ENCODE measurements at places on chromosomes 7 and 10.

DNA sequence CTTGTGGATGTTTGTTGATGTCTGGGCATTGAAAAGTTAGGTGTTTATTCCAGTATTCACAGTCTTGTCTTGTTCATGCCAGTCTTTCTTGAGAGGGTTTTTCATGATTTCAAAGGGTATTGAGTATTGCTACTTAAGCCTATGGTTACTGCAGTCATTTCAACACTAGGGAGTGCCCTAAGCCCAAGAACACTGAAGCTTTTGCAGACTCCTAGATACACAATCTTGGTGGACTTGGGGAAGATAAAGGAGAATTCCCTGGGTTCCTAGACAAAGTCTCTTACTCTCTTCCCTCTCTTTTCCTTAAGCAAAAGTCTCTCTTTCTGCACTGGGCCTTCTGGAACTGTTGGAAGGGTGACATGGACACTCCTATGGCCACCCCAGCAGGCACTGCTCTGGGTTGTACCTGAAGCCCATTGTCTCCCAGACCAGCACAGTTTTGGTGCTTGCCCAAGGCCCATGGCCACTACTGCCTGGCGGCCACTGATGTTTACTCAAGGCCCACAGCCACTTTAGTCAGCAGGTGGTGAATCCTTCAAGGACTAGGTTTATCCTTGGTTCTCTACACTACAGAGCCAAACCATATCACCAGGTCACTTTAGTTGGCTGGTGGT is 24.9 kb downstream of the SAMD9 start:
- DNase-seq, result no peak

DNA sequence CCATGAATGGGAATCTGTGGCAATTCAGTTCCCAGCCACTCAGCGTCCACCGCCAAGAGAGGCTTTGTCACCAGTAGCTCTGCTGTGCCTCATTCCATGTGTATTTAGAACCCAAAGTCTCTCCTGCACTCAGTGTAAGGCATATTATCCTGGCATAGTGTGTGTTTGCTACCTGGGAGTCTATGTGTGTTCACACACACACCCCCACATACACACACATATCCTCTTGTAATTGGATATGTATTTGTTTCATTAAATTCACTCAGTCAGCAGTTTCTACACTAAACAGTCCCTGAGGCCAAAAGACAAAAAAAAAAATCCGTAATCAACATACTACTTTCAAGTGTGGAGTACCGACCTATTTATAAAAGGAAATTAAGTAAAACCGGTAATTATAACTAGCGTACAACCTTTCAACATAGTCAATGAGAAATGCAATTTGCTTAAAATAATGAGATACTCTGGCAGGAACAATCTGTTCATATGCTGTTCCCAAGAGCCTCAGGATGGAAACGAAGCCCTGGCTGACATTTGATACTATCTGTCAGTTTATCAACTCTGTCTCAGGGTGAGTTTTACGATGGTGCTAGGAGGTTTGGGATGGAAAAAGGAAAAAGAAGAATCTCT is 425.8 kb upstream of the CELF2 start:
- no peak for DNase-seq

DNA sequence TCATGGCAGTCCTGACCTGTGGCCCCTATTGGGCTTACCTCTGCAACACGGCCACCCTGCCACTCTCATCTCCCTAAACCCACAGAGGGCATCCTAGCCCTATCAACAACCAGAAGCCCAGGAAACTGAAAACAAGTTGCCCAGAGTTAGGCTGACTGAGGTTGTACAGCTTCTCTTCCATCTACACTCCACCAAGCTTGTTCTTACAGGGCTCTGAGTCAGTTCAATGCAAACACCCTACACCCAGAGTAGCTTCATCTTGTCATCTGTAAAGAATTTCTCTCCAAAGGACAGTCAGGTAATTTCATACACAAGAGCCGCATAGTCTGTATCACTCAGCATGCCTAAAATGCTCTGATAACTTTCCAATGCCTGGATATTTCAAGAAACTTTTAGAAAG is 175.4 kb downstream of the ARID5B start:
- DNase-seq, result no peak

DNA sequence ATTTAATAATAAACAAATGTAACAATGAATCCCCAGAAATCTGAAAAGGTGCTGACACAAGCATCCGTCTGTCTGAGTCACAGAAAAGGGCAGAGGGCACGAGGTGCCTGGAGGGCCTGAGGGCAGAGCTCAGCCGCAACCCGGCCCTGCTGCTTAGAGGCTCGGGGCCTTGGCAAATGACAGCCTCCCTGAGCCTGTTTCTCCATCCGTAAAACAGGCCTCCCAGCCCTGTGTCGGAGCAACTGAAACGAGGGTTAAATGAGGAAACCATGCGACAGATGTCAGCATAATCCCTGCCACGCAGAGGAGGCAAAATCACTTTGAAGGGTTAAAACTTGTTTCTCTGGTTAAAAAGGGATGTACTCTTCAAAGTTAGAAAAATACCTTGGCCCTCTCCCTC is 24.9 kb downstream of the NUDT1 start:
- DNase-seq, result no peak

- DNase-seq, result peak; percentile 34
Observed at GRCh38 chr10:114271779-114272167, 32.7 kb downstream of the VWA2 start.

- no peak for DNase-seq
Observed at GRCh38 chr10:11729790-11730315, 12.3 kb upstream of the ECHDC3 start.

DNA sequence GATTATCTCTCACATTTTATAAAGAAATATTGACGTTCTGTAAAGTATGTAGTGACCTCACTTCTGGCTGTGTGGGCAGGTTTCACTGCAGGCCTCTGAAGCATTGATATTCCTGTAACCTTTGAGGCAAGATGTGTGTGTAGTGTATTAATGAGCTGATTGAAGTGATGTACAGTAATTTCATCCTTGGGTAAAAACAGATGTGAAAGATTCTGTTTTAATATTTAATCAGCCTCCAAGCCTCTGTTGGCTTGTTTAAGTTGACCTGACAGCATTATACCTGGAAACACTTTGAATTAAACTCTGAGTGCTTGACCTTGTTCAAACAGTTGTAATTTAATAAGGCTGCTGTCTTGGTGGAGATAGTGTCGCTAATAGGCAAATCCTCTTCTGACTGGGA is 74.9 kb downstream of the KAT6B start:
- no peak for DNase-seq

GRCh38 chr7:139681463-139681755 is 96.4 kb downstream of the HIPK2 start:
- DNase-seq, result no peak

- no peak for DNase-seq
Observed at GRCh38 chr10:88433565-88434186, 149.4 kb downstream of the RNLS start.

GRCh38 chr7:116211913-116212596 is 1.7 kb downstream of the TES start:
- no peak for DNase-seq

DNA sequence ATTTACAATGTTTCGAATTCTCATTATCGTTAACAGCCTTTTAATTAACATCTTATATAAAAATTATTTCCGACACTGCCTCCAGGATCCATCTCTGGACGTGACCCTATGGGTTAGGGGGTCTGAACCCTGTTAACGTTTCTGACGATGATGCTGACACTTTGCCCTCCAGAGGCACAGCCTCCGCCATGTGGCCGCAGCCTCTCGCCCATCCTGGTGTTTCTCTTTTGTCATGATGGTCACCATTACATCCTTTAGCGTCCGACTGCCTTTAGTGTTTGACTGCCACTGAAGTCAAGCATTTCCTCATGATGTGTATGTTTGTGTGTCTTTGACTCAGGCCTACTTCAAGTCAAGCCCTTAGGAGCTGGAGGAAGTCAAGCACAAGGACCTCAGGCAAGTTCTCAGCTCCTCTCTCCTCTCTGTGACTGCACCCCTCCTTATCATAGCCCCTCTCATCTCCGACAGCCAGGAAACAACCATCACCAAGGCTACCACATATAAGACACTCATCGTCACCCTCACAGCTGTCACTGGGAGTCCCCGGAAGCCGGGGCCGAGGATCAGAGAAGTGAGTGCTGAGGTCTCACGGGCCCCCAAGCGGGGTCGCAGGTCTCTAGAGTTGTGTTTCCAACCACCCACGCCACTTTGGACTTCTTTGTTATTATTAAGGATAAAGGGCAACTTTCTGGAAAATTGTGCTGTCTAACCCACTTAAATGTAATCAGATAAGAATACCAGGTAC is 96.1 kb upstream of the PPP2R2D start:
- no peak for DNase-seq

DNA sequence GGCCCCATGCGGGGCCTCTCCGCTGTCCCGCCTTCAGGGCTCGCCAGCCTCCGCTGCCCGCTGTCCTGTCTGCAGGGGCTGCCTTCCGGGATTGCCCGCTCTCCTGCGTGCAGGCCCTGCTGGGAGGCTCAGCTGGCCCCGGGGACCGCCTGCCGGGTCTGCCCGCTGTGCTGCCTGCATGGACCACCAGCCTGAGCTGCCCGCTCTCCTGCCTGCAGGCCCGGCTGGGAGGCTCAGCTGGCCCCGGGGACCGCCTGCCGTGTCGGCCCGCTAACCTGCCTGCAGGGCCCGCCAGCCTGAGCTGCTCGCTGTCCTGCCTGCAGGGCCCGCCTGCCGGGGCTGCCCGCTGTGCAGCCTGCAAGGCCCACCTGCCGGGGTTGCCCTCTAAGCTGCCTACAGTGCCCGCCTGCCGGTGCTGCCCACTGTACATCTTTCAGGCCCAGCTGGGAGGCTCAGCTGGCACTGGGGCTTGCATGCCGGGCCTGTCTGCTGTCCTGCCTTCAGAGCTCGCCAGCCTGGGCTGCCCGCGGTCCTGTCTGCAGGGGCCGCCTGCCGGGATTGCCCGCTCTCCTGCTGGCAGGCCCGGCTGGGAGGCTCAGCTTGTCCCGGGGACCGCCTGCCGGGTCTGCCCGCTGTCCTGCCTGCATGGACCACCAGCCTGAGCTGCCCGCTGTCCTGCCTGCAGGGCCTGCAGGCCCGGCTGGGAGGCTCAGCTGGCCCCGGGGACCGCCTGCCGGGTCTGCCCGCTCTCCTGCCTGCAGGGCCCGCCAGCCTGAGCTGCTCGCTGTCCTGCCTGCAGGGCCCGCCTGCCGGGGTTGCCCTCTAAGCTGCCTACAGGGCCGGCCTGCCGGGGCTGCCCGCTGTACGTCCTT is 165.1 kb downstream of the GLRX3 start:
- DNase-seq, result no peak

DNA sequence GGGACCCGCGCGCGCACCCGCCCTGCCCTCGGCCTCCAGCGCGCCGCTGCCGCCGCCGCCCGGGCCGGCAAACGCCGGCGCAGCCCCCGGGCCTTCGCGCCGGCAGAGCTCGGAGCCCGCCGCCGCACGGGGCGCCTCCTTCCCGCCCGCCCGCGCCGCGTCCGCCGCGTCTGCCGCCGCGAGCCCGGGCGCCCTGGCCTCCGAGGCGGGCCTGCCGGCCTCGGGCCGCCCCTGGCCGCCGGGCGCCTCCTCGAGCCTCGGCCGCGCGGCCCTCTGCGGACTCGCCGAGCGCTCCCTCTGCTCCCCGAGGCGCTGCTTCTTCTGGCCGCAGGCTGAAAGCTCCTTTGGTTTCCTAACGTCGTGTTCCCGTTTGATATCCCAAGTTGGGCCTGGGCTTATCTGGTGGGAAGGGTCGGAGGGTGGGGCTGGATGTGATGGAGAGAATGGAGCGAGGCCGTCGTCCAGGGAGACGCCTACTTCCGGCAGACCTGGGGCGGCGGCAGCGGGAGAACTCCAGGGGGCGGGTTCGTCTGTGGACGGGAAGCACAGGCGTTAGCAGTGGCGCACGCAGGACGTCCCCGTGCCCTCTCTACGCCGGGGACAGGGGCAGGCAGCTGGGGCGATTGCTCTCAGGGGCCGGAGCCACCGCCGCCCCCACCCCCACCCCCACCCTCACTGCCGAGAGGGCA is 221.0 kb downstream of the PHTF2 start:
- peak; percentile 72 for DNase-seq

- no peak for DNase-seq
Observed at GRCh38 chr10:71339796-71340589, 20.9 kb downstream of the SLC29A3 start.

- DNase-seq, result no peak
Observed at GRCh38 chr7:88693131-88693530, 66.4 kb upstream of the ZNF804B start.

GRCh38 chr10:3782451-3783315 is 2.3 kb downstream of the KLF6 start:
- no peak for DNase-seq

DNA sequence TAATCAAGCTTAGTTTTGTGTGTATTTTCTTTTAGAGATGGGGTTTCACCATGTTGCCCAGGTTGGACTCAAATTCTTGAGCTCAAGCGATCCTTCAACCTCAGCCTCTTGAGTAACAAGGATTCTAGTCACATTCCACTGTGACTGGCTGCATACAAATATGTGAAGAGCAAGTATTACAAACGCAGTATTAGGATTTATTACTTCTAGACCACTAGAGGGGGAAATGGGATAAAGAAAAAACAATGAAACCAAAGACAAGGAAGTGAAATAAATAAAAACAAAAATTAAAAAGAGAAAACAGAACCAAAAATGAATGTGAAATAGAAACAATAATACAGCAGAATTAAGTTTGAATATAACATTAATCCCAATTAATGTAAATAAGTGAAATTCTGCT is 308.7 kb downstream of the ANKRD30A start:
- no peak for DNase-seq

DNA sequence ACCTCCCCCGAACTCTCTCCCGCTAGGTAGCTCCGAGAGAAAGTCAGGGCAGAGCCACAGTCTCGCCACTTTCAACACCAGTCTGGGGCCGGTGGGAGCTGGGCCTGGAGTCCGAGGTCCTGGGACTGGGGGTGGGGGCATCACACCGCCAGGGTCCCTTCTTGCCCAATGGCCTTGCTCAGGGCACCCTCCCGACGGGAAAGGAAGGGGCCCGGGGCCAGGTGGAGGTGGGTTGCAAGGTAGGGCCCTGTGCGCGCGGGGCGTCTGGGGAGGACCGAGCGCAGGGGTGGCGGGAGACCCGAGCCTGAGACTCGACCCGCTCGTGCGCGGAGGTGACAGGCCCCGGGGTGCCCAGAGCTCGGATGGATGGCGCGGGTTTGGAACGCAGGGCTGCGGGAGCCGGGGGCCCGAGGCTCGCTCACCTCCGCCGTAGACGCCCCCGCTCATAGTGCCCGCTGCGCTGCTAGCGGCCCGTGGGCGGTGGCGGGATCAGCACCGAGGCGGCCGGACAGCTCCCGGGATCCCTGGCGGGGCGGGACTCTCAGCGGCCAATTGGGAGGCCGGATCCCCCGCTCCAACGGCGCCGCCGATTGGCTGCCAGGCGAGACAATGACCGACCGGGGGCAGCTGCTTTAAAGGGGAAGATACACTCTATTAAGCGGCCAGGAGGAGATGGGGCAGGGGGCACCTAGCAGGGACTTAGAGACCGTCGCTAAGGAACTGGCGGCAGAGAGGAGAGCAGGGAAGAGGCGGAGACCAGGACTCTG is at the start of gene ACTL6B:
Gene ACTL6B, minus strand, starts transcription at position 541 of the 767 bp plus-strand sequence. Its CDS starts 94 bp downstream, at position 447.
- no peak for DNase-seq

DNA sequence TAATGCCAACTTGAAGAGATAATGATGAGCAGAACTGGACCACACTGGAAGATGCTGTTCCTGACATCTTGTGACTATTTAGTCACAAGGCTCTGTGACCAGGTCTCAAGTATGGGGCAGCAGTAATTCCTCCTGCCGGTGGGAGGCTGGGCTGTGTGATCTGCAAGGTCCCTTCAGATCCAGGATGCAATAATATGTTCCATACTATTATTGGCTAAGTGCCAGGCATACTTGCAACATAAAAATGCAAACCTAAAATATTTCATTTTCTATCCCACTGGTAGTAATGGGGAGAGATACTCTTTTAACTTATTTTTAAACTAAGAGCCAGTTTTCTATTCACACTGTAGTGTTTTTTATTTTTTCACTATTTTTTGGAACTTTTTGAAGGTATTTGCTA is 171.5 kb downstream of the CYP26A1 start:
- DNase-seq, result no peak

GRCh38 chr10:100816671-100817070 is 71.3 kb downstream of the PAX2 start:
- no peak for DNase-seq

All from forelimb muscle (tissue), 1 donor.